ENCODE measurements at places on chromosomes 16 and 17.
A peak's percentile ranks its signal among the peaks of the same experiment; 100 is the strongest.

DNA sequence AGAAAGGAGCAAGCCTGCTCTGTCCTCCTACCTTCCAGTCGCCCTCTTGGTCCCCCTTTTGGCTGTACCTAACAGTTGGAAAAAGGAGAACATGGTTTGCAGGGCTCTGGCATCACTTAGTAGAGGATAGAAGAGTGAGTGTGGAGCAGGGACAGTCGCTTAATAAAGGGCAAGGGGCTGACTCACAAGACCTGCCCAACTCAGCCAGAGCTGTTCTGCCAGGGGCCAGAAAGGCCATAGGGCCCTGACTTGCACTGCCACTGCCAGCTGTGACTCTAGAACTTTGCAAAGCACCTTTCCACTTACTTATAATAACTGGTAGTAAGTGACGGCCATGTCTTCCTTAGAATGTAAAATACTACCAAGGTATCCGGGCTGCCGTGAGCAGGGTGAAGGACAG lies 13.5 kb downstream of the PRMT7 start:
- no peak for DNase-seq

DNA sequence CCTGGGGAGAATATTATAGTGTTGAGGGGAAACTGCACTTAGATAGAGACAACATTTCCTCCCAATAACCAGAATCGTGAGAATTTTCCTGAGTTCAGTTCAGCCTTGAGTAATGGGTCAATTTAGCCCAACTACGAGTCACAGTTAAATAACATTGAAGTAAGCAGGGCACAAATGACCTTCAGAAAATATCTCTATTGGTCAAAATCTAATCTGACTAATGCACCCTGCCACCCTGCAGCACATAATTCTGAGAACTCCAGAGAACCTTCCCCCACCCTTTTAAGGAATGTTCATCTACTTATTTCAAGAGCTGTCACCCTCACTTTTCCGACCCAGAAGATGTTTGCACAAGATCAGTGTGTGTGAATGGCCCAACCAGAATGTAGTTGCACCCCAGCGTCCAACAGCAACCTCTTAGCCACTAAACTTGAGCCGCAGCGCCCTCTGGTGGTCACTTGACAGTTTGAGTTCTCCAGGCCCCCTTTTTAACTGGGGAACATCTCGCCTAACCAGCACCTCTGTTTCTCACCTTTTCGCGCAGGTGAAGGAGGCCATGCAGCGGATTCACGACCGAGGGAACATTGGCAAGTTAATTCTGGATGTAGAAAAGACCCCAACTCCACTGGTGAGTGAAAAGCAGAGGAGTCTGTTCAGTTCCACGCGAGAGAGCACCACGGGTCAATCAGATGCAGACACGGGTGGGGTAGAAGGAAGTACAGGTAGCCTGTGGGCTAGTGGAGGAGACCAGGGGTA lies 50.9 kb upstream of the CLEC3A start:
- DNase-seq: peak; percentile 26

DNA sequence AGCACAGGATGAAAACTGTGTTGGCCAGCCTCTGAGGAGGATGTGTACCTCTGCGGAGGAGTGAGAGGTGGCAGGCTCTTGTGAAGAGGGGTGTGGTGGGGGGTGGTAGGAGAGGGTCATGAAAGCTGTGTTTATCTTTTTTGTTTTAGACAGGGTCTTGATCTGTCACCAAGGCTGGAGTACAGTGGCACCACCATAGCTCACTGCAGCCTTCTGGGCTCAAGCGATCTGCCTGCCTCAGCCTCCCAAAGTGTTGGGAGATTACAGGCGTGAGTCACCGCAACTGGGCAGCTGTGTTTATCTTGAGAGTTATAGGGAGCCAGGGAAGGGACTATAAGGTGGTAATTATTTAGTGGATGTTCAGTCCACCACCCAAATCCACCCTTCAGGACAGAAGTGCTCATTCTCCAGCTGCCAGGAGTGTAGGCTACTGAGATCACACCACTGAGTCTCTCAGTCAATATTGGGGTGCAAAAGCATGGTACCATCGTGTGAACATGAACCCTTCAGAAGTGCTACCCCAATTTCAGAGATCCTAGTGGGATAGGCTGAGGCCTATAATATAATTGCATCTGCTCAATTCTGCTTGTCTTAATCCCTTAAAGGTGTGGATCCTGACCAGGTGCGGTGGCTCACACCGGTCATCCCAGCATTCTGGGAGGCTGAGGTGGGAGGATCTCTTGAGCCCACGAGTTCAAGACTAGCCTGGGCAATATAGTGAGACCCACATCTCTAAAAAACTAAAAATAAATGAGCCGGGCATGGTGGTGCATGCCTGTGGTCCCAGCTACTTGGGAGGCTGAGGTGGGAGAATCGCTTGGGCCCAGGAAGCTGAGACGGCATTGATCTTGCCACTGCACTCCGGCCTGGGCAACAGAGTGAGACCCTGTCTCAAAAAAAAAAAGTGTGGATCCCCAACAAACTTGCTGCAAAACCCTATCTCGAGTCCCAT lies 788 bp upstream of the EXOC3L1 start:
- no peak for DNase-seq

GRCh38 chr17:42130310-42130936 lies 7.8 kb downstream of the HSPB9 start:
- DNase-seq: no peak

DNA sequence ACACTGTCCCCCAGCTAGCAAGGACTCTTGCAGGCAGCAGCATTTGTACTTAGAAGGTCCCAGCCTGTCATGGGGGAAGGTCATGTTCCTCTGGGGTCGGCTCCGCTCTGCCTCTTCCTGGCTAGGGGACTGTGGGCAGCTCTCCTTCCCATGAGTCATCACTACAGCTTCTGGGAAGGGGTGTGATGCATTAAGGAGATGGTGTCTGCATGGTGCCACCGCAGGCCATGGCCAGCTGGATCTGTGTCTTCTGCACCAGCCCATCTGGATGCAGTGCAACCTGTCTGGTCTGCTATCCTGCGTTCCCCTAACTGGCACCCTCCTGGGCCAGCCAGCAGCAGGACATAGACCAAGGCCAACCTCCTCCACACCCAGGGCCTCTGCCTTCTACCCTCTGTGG lies 6.3 kb downstream of the STARD3 start:
- DNase-seq: no peak

- DNase-seq: no peak
These were observed 2.8 kb downstream of the GPT2 start for GRCh38 chr16:46886764-46887523.

DNA sequence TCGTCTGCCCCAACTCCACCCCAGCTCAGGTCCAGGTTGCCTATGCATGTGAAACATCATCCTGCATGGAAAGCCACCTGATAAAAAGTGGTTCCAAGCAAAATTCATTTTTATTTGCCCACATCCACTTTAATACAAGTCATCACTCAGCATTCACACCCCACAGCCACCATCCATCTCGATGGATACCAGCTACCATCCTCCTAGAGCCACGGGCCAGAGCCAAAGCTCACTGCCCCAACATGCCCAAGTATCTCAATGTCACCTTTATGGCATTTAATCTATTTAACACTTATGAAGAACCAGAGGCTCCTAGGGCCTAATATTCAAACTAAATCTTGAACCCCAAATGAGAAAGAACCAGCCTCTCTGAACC lies 70.5 kb downstream of the COPRS start:
- no peak for DNase-seq

DNA sequence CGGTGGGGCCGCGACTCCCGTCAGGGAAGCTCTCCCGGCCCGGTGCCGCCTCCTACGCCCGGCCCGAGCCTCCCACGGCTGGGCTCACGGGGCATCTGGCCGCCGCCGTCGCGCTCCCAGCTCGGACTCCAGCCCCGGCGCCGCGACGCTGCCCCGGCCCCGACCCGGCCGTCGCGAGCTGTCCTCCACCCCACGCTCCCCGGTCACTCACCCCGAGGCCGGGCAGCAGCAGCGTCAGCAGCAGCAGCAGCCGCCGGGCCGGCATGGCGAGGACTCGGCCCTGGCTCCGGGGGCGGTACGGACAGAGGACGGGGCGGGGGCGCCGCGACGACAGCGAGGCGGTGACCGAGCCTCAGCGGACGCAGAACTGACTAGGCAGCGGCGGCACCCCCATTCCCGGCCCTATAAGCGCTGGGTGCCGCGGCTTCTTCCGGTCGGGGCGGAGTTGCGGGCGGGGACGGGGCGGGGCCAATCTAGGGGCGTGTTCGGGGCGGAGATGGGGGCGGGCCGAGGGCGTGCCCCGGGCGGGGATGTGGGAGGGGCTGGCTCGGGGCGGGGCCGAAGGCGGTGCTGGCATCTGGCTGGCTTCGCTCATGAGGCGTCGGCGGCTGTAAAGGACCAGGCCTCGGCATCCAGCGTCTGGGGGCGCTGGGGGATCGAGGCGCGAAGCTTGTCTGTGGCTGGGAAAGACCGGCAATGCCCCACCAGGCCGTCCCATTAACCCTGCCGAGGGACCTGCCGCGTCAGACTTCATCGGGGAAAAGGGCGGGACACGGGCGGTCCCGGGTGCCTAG lies at the start of gene ERN1:
Gene ERN1, minus strand, starts transcription at position 380 of the 794 bp plus-strand sequence. Its CDS starts 115 bp downstream, at position 265.
- DNase-seq: peak; percentile 41

DNA sequence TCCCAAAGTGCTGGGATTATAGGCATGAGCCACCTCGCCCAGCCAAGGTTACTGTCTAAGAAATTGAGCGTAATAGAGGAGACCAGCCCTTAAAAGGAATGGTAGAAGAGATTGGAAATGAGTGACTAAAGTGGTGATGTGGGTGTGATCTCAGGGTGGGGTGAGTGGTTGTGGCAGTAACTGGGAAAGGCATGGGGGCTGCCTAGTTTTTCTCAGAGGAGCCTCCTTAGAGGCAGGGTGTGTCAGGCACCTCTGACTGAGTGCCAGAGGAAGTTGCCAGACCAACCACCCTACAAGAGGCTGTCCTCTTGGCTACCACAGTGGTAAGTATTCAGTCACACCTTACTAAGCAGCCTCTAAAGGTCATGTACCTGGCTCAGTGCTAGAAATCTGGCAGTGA lies 8.9 kb downstream of the DUS2 start:
- no peak for DNase-seq

DNA sequence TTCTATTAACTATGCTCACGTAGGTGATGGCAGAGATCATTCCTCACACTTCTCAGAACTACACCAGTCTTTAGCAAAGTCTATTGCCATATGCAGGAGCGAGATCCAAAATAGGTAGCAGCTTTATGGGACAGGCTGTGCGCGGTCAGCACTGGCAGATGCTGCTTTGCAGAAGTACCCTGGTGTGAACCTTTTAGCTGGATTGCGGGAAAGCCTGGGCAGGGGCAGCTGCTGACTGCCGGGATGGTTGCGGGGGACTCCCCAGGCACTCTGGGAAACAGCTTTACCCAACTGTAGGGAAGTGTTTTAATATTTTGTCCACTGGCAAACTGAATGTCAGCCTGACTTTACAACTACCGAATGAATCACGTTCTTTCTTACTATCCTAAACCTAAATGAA lies 251.3 kb downstream of the HS3ST3A1 start:
- no peak for DNase-seq

DNA sequence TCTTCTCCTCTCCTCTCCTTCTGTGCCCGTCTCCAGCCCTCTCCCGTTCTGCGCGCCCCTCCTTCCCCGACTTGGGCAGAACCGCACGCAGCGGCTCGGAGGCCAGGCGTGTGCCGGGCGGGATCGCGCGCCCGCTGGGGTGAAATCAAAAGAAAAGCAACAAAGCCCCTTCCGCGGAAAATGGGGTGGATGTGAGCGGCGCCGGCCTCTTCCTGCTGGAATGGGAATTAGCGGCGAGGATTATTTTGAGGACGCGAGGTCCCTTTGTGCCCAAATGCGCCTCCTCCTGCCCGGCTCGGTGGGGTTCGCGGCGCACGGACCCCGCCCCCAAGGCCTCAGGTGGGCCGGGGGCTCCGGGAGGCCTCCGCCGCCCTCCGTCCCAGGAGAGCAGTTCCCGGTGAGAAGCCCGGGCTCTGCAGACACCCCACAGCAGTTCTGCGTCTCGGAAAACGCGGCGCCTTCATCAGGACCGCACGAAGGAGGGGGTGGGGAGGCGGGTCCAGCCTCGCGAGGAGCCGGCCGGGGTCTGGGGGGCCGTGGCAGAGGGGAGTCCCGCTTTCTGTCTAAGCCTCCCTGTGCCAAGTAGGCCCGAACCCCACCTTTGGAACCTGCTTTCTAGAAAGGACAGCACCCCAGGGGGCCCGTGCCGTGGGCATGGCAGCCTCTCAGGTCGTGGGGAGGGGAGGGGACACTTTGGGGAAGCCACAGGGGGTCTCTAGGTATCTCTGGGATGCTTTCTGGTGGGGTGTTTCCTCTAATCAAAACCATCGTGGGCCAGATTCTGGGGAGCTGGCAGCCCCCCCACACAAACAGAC lies 91.0 kb upstream of the CBX4 start:
- DNase-seq: no peak

- no peak for DNase-seq
These were observed 58.9 kb downstream of the CDH11 start for GRCh38 chr16:65062736-65063583.

DNA sequence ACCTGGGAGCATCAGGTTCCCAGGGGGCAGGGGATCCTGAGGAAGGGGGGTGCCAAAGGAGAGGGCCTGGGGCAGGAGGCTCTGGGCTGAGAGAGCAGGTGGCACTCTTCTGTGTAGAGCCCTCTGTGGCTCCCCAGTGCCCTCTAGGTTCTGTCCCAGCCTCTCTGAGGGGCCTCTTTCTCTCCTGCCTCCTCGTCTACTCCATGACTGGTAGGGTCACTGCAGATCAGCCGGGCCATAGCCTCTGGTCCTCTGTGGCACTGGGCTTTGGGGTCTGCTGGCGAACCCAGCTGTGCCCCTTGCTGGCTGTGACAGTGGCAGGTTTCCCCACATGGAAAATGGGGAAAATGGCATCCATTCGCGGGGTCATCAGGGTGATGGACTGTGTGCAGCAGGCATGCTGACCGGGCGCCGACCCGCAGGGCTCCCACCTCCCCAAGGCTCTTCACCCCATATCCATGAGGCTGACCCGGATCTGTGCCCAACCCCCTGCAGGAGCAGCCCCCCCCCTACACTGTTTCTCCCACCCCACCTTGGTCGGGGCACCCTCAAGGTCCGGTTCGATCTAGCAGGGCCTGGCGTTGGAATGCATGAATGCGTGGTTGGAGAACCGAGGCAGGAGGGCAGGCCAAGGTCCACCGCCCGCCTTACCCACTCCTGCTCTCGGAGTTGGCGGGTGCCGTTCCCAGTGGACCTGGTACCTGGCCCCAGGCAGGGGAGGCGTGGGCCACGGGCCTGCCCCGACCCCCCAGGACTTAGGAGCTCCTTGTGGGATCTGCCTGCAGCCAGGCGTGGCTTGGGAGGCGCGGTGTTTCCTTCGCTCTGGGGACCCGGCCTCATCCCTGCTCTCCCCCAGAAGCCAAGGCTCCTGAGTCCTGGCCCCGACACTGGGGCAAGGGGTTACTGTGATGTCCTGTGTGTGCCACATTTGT lies 6.5 kb downstream of the GLIS2 start:
- DNase-seq: no peak
